ENCODE measurements at places on chromosomes 1 and 21. TPM values are rescaled to one million over a fixed set of nuclear protein-coding genes. Genes with fewer than 3 reads are reported as not detected.
A peak's percentile ranks its signal among the peaks of the same experiment; 100 is the strongest.

The RXRG gene
- polyA plus RNA-seq, result not detected

DNA sequence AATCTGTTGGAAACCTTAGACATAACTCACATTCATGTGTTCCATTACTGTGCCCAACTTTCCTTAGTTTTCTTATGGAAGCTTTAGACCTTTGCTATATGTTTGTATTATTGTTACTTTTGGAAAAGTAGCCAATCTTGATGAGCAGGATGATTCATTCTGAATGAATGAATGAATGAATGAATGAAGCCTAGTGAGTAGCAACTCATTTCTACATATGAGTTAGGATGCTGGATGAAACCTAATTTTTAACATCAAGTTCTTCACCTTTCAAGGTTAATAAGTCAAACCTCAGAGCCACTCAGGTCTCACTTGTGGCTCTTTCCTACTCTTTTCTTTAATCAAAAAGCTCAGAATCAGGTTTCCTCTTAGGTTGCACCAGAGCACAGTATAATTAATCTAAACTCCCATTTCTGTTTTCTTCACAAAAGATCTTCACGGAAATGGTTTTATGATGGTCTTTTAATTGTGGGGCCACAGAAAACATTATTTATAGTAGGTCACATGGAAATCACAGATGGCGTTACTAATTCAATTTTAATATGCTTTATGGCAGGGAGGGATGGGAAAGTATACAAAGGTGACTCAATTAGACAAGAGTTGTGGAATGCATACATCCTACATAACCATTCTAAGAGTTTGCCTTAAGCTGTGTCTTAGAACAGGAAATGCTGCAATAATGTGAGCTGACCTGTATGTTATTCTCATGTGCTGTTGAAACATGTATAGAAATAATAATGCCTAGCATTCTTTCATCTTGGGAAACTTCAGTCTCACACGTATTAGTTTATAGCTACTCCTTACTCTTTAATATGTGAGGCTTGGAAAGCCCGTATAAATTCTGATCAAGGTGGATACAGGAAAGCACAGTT lies 4.5 kb upstream of the DDX59 start:
- no peak for DNase-seq

GRCh38 chr1:184039126-184039525 lies 1.6 kb upstream of the COLGALT2 start:
- DNase-seq, result no peak

- DNase-seq, result no peak
Observed at GRCh38 chr1:8745749-8746390, 71.6 kb downstream of the RERE start.

DNA sequence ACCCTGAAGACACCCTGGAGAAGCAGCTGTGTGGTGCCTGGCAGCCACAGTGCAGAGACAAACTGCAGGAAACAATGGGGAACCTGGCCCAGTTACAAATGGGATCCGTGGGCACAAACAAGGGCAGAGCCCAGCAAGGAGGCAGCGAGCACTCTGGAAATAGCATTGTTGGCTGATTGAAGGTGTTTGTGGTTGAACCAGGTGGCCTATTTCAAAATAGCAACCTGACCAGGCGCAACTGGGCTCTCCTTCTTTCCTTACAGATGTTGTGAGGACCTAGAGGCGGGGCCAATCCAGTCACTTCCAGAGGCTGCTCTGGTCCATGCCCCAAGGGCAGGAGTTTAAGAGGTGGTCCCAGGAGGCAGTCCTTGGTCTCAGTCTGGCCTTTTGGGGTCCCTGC lies 21.7 kb upstream of the ZBTB21 start:
- DNase-seq, result no peak

- DNase-seq, result no peak
Observed at GRCh38 chr1:69038379-69038778, 529.3 kb upstream of the LRRC7 start.

DNA sequence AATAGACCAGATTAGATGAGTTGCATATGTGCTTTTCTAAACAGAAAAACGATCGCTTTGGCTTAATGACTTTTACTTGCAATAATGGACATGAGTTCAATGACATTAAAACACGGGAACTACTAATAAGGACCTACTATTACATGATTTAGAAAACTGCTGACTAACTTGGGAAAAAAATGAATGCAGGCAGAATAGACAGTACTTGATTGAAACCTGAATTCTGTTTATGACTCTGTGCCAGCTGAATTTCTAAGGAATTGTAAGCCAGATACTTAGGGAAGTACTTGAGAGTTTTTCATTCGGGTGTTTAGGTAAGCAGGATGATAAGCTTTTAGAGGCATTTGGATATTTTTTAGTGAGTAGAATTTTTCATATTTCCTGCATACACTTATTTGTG lies 12.0 kb downstream of the ADGRL2 start:
- no peak for DNase-seq

The ADAM30 gene
- polyA plus RNA-seq, result not detected

The HEYL gene
- not detected for polyA plus RNA-seq

DNA sequence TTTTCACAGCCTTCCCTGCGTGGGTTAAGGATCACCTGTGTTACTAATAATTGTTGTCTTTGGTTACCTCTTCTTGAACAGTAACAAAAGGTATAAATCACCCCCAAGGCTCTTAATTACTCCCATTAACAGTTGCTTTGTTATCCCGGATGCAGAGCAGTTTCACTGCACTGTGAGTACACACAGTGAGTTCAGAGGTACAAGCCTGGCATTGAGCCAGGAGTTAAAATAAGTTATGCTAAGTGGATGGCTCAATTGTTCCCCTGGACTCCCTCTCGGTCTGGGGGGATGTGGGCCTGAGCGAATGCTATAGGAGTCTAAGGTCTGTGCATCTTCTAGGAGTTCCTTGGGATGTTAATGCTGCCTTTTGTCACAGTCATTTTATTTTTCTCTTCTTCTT lies 258.3 kb downstream of the ATG4C start:
- DNase-seq, result no peak

- no peak for DNase-seq
Observed at GRCh38 chr1:5756434-5757186, 235.6 kb downstream of the NPHP4 start.

The LDLRAD1 gene
- polyA plus RNA-seq, result not detected

- DNase-seq, result peak; percentile 28
Observed at GRCh38 chr1:3033040-3033789, 11.9 kb downstream of the ACTRT2 start.

DNA sequence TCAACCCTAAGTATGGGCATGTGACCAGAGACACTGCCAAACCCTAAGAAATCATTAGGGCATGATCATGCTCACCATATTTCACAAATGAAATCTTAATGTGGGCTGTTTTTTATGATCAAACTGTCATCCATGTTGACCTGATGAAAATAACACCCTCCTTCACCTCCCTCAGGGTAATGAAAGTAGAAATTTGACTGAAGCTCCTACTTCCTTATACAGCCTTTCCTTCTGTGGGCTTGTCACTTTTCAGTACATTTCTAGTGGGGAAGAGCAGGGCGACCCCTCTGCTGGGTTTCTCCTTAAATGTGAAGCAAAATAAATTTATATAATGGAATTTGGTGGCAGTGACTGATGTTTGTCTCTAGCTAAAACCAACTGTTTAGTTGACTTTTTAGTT lies 25.9 kb downstream of the IVNS1ABP start:
- DNase-seq, result no peak

GRCh38 chr1:79896140-79896539 lies 889.6 kb upstream of the ADGRL4 start:
- DNase-seq, result no peak

DNA sequence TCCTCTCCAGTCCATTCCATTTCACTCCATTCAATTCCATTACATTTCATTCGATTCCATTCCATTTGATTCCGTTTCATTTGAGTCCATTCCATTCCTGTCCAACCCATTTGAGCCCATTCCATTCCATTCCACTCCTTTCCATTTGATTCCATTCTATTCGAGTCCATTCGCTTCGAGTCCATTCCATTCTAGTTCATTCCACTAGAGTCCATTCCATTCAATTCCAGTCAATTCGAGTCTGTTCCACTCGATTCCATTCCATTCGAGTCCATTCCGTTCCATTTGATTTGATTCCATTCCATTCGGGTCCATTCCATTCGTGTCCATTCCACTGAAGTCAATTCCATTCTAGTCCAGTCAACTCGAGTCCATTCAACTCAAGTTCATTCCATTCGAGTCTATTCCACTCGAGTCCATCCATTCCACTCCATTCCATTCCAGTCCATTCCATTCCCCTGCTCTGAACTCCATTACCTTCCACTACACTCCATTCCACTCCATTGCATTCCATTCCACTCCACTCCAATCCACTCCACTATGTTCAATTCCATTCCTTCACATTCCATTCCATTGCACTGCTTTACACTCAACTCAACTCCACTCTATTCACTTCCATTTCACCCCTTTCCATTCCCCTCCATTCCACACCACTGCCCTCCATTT lies 2569.4 kb upstream of the TPTE start:
- DNase-seq, result no peak

DNA sequence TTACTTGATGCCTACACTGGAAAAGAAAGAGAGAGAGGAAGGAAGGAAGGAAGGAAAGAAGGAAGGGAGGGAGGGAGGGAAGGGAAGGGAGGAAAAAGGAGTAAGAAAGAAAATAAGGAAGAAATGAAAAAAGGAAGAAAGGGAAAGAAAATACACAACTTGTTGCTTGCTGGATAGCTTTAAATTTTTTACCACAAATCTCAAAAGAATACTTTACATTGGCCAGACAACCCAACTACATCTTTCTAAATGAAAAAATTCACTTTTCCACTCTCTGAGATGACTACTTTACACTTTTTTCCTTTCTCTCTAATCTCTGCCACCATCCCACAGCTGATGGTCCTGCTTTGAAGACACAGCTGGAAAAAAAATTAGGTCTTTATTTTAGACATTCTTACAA lies 228.9 kb upstream of the FAM78B start:
- DNase-seq, result no peak

GRCh38 chr1:61287014-61287413 lies 204.7 kb downstream of the NFIA start:
- no peak for DNase-seq

The SERPINC1 gene
- not detected for polyA plus RNA-seq

GRCh38 chr1:202858789-202859414 lies 30.0 kb downstream of the RABIF start:
- no peak for DNase-seq

- DNase-seq, result no peak
Observed at GRCh38 chr1:200072636-200073285, 45.3 kb downstream of the NR5A2 start.

The SLC2A5 gene
- polyA plus RNA-seq, result not detected

DNA sequence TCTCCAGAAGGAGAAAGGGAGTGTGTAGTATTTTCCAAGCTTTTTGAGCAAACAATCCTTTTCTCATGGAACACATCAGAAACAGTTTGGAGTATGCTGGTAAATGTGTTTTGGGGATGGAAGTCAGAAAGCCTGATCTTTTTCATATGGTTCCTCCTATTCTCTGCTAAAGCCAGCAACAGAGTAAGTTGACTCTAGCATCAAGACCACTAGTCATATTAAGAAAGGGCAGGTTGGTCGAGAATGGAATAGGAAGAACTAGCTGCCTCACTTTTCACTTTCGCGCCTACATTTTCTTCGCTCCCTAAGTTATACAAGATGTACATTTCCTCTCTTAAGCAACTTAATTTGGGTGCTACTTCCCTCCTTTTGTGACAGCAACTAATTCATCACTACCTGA lies 24.0 kb downstream of the PPT1 start:
- no peak for DNase-seq

GRCh38 chr1:94646141-94646643 lies 104.6 kb upstream of the F3 start:
- no peak for DNase-seq

- DNase-seq, result no peak
Observed at GRCh38 chr1:28176492-28177470, at the start of gene PTAFR. TSS of gene PTAFR (minus strand) at chr1:28176690. CDS start at chr1:28151021, 25,669 bp downstream.

DNA sequence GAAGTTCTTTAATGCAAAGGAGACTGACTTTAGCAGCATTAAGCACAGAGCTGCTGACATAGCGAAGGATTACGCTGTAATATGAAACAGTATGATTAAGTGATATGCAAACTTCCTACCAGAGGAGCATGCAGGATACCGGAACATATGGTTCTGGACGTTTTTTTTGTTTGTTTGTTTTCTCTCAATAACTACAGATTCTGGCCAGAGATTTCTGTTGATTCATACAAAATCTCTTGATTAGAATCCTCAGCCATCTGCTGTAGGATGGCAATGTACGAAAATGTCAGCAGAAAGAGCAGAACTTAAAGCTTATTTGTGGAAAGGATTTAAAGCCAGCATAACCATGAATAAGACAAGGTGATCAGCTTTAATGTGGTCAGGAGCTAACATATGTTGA lies 970.7 kb downstream of the KCNT2 start:
- no peak for DNase-seq

DNA sequence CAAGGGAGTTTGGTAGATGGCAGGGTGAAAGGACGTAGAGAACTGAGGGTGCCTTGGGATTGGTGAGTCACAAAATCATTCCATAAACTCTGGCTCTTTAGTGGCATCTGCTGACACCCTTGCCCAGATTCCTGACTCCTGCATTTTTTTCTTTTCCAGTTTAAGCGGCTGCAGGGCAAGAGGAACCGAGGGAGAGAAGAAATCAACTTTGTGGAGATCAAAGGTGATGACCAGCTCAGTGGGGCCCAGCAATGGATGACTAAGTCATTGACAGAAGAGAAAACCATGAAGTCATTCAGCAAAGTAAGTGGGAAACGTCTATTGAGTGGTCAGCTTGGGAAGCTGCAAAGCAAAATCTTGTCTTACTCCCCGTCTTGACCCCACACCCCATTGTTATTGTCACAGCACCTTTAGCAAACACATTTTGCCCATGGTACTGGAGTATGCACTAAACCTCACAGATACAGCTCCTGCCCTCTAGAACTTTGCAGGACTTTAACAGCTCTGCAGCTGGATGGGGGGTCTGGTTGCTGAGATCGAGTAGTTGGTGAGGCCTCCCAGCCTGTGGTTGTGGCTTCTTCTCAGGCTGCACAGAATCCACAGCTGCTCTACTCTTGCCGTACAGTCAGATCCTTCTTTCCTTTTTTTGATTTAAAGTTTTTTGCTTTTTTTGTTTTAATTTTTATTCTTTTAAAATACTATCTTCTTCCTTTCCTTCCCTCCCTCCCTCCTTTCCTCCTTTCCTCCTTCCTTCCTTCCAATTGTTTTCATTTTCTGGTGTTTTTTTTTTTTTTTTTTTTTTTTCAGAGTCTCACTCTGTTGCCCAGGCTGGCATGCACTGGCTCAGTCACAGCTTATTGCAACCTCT lies 21.9 kb downstream of the SH2D2A start:
- no peak for DNase-seq
